Right lobe of liver (tissue), 6 donors: ENCODE measurements at places on chromosomes 6 and 20. TPM values are rescaled to one million over a fixed set of nuclear protein-coding genes. Genes with fewer than 3 reads are reported as not detected.

DNA sequence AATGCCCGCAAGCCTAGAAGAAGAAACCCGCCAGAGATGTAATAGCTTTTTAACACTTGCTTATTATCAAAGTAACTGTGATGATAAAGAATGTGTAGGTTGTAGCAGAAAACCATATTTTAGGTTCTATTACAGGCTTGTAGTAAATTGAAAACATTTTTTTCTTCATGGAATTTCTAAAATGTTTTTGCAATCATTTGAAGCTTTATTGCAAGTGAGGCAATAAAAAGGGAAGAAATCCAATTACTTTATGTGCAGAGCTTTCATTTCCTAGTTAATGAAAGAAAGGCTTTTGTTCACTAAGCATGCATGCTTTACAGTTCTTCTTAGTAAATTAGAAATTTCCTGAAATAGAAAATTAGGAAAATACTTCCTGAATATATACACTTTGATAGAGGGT lies 135.1 kb downstream of the B3GAT2 start:
- H3K4me1 ChIP-seq, result no peaks in the 10 kb centered on the region
- no peaks in the 10 kb centered on the region for H3K27me3 ChIP-seq

- H3K4me3 ChIP-seq, result no peak overlapping the region
- DNase-seq, result no peak
- no peak overlapping the region for H3K27ac ChIP-seq
- H3K4me1 ChIP-seq, result no peaks in the 10 kb centered on the region
These were observed 26.8 kb upstream of the FAM184A start for GRCh38 chr6:119105282-119105681.

DNA sequence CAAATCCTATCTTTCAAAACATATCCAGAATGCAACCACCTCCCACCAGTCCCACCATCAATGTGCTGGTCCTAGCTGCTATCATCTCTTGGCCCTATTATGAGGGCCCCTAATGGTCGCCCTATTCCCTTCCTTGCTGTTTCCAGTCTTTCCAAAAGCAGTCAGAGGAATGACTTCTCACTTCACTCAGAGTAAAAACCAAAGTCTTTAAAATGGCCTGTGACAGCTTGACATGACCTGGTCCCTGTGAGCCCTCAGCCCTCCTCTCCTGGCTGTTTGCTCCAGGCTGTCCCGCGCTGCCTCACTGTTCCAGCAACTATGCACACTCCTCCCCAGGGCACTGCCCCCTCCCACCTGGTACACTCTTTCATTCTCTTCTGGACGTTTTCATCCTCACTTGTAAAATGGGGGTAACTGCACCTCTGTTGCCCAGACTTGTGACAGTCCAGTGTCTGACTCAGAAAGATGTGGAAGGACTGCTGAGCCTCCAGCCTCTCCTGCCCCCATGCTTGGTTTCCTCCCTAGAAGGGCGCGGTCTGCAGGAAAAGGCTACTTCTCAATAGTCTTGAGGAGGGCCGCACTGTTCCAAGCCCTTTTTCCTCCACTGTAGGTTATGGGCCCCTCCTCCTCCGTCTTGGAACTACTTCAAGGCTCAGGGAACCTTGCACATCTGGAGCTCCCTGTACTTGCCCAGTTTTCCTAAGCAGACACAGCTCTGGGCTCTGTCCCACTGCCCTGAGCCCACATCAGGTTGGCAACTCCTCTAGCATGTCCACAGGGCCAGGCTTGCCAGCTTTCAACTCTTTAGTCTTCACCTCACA lies 64.7 kb downstream of the MYH7B start:
- no peaks in the 10 kb centered on the region for H3K27me3 ChIP-seq
- no peak for DNase-seq
- H3K36me3 ChIP-seq, result peaks cover 48% of the 10 kb centered on the region
- no peak overlapping the region for H3K27ac ChIP-seq
- H3K4me1 ChIP-seq, result no peaks in the 10 kb centered on the region
- no peak overlapping the region for H3K4me3 ChIP-seq

GRCh38 chr6:34451192-34451591 lies 14.7 kb upstream of the PACSIN1 start:
- no peak overlapping the region for H3K4me3 ChIP-seq
- H3K27me3 ChIP-seq, result no peaks in the 10 kb centered on the region
- H3K36me3 ChIP-seq, result no peaks in the 10 kb centered on the region
- no peaks in the 10 kb centered on the region for H3K4me1 ChIP-seq
- no peak overlapping the region for H3K27ac ChIP-seq
- no peak for DNase-seq

GRCh38 chr6:75624988-75625387 lies 23.3 kb downstream of the SENP6 start:
- H3K4me1 ChIP-seq, result peaks cover 7% of the 10 kb centered on the region
- no peak overlapping the region for H3K4me3 ChIP-seq
- H3K27ac ChIP-seq, result no peak overlapping the region
- no peak for DNase-seq

DNA sequence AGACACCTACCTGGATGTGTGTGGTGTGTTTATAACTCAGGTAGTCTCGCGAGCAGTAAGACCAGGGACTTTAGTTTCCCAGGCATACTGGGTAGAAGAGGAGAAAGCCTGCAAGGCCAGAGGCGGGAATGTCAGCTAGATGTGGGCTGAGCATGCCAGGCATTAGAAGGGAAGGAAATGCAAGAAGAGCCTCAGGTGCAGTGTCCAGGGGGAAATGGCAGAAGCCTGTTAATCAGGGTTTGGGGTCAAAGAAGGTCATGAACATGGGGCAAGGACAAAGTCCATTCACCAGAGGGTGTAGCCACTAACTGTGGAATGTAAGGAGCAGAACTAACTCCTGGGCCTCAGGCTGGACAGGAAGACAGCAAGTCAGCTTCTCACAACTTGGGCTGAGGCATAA lies 305.0 kb downstream of the SMOC2 start:
- H3K4me3 ChIP-seq, result no peak overlapping the region
- H3K27ac ChIP-seq, result no peak overlapping the region
- no peaks in the 10 kb centered on the region for H3K4me1 ChIP-seq

- H3K27me3 ChIP-seq, result no peaks in the 10 kb centered on the region
- no peaks in the 10 kb centered on the region for H3K4me1 ChIP-seq
- no peak overlapping the region for H3K4me3 ChIP-seq
- no peak for DNase-seq
These were observed 304.7 kb upstream of the RGS17 start for GRCh38 chr6:153435787-153436186.

DNA sequence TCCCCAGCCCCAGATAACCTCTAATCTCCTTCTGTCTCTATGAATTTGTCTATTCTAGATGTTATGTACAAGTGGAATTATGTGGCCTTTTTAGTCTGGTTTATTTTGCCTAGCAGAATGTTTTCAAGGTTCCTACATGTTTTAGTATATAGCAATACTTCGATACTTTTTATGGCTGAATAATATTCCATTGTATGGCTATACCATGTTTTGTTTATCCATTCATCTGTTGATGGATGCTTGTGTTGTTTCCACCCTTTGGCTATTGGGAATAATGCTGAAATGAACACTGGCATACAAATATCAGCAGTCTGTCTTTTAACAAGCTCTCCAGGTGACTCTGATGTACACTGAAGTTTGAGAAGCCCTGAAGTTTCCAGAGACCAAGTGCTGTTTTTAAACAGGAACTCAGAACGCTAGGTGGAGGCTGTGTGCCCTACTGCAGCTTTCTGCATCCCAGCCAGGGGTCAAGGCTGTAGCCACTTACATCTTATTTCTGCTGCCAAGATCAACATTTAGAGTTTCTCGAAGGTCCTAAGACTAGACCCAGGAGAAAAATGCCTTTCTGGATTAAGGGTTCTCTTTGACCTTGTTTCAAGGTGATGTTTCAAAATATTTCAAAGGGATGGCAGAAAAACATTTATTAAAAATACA lies 123.0 kb downstream of the SOBP start:
- no peaks in the 10 kb centered on the region for H3K27me3 ChIP-seq
- H3K4me3 ChIP-seq, result no peak overlapping the region
- no peak for DNase-seq
- H3K27ac ChIP-seq, result no peak overlapping the region

DNA sequence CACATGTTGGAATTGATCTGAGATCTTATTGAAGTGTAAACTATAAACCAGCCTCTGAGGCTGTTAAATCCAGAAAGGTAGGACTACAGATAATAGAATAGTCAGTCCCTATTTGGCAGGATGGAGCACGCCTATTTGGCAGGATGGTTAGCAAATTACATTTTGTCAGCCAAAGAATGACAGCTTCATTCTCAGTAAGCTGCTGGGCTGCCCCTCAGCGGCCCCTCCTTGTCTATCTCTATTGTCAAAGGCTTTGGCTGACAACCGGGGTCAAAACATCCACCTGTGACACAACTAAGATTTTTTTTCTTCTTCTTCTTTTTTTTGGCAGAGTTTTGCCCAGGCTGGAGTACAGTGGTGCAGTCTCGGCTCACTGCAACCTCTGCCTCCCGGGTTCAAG lies 123.4 kb upstream of the ECI2 start:
- no peaks in the 10 kb centered on the region for H3K36me3 ChIP-seq
- DNase-seq, result no peak
- H3K27ac ChIP-seq, result no peak overlapping the region
- H3K4me1 ChIP-seq, result no peaks in the 10 kb centered on the region

GRCh38 chr20:45827030-45827652 lies at the start of gene TNNC2:
TNNC2 (minus strand) TSS chr20:45827312; CDS start chr20:45827248, 64 bp downstream.
- no peaks in the 10 kb centered on the region for H3K36me3 ChIP-seq
- H3K4me3 ChIP-seq, result no peak within 1 kb of the TSS
- no peak for DNase-seq
- no peak within 1 kb of the TSS for H3K27ac ChIP-seq

GRCh38 chr6:109999740-110000139 lies 21.6 kb downstream of the GPR6 start:
- no peaks in the 10 kb centered on the region for H3K4me1 ChIP-seq
- no peak for DNase-seq
- no peak overlapping the region for H3K27ac ChIP-seq

GRCh38 chr6:43981363-43981990 lies 145.8 kb downstream of the MRPL14 start:
- H3K27me3 ChIP-seq, result no peaks in the 10 kb centered on the region
- H3K4me1 ChIP-seq, result no peaks in the 10 kb centered on the region
- H3K27ac ChIP-seq, result no peak overlapping the region
- no peak overlapping the region for H3K4me3 ChIP-seq
- no peaks in the 10 kb centered on the region for H3K36me3 ChIP-seq

DNA sequence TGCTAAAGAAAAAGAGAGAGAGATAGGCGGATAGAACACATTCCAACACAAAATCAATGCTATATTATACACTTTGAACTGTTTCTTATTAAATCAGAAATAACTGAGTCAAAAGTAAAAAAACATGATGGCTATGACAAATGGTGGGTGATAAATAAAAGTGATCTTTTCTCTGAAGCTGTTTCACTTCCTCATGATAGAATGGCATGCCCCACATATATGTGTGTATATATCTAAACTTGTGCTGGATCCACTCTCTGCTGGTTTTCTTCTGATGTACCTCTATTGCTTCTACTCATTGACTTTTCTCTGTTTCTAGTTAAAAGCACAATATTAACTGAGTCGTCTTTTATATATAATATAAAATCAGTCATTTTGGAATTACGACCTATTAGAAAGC lies 429.9 kb downstream of the PKHD1 start:
- no peak for DNase-seq
- no peaks in the 10 kb centered on the region for H3K36me3 ChIP-seq
- H3K27me3 ChIP-seq, result no peaks in the 10 kb centered on the region
- no peak overlapping the region for H3K27ac ChIP-seq
- no peak overlapping the region for H3K4me3 ChIP-seq

- DNase-seq, result no peak
- no peaks in the 10 kb centered on the region for H3K27me3 ChIP-seq
- H3K36me3 ChIP-seq, result no peaks in the 10 kb centered on the region
- H3K4me3 ChIP-seq, result no peak overlapping the region
- no peak overlapping the region for H3K27ac ChIP-seq
These were observed 504.9 kb upstream of the MARCKS start for GRCh38 chr6:113352029-113352801.

- H3K4me1 ChIP-seq, result no peaks in the 10 kb centered on the region
- H3K36me3 ChIP-seq, result no peaks in the 10 kb centered on the region
- no peaks in the 10 kb centered on the region for H3K27me3 ChIP-seq
- H3K27ac ChIP-seq, result no peak overlapping the region
- DNase-seq, result no peak
- H3K4me3 ChIP-seq, result no peak overlapping the region
These were observed 137.0 kb upstream of the TNFAIP3 start for GRCh38 chr6:137729866-137730629.

The CUL7 gene
- 9.5 TPM for total RNA-seq

The FOXF2 gene
- total RNA-seq, result 0.11 TPM

The KCNS1 gene
- total RNA-seq, result not detected

The GJA10 gene
- not detected for total RNA-seq

The ZNF831 gene
- total RNA-seq, result 0.15 TPM

The PPP1R16B gene
- 2.8 TPM for total RNA-seq

The ULBP2 gene
- total RNA-seq, result 0.31 TPM

The SLC35F1 gene
- total RNA-seq, result not detected

The SMOC2 gene
- total RNA-seq, result 0.42 TPM
